ENCODE measurements at places on chromosomes 12 and 14. TPM values are rescaled to one million over a fixed set of nuclear protein-coding genes. Genes with fewer than 3 reads are reported as not detected.

CCDC85C gene
- 8.4 TPM for total RNA-seq

FGF6 gene
- total RNA-seq: not detected

DNA sequence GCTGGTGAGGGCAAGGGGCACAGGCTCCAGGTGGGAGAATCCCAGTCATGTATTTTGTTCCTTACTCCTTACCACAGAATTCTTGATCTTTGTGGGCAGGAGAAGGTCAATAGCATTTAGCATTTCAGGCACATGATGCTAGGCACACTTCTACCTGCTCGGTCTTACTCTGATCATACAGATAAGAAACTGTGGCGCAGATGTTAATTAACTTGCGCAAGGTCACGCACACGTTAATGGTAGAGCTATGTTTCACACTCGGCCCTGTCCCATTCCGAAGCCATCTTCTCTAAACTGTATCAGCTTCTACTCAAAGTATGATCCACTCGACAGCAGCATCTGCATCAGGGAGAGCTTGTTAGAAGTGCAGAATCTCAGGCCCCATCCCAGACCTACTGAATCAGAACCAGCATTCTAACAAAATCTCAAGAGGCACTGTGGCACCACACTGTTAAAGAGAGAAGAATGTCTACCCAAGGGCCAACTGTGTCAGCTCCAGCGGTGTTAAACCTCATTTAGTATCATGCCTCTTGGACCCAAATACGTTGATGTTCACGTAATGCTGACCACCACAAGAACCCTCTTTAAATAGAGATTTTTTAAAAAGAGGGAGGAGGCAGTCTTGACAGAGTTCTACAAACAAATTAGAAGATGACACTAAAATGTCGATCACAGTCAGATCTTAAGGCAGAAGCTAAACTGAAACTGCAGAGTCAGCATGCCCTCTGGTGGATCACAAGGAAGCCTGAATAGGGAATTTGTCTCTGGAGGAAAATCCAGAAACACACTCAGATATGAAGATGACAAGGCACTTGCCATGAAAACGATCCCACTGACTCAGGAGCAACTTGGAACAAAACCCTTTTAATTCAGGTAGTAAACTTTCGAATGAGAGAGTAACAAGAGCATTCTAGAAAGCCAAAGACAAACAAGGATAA lies 7.3 kb downstream of the STXBP6 start:
- DNase-seq: peak; percentile 42

DNA sequence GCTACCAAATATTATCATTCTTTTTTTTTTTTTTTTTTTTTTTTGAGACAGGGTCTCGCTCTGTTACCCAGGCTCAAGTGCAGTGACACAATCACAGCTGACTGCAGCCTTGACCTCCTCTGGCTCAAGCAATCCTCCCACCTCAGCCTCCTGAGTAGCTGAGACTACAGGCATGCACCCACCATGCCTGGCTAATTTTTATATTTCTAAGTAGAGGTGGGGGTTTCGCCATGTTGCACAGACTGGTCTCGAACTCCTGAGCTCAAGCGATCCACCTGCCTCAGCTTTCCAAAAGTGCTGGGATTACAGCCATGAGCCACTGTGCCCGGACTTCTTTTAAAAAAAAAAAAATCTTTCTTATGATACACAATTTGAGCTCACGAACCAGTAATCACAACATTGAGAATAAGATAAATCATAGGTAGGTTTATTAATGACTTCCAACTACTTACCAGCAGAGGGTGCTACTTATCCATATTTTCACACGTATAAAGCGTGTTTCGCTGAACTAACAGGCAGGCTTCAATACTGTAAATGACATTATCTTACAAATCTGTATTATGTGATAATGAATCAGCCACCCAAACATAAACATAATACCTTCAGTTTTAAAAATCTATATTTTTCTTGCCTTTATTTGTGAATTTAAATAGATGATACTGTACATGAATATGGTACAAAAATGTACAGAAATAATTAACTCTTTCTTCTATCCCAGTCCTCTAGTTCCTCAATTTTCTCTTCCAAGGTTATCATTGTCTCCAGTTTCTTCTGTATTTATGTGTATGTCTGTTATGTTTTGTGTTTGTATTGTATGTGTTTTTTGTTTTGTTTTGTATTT lies 42.5 kb upstream of the BCAT1 start:
- DNase-seq: peak; percentile 32

- no peak for DNase-seq
Measured at GRCh38 chr12:51971679-51972421, 20.4 kb downstream of the ACVR1B start.

GRCh38 chr14:104998801-104999200 lies 13.2 kb downstream of the CLBA1 start:
- DNase-seq: no peak

GRCh38 chr12:129863938-129864337 lies 39.9 kb downstream of the TMEM132D start:
- no peak for DNase-seq

DNA sequence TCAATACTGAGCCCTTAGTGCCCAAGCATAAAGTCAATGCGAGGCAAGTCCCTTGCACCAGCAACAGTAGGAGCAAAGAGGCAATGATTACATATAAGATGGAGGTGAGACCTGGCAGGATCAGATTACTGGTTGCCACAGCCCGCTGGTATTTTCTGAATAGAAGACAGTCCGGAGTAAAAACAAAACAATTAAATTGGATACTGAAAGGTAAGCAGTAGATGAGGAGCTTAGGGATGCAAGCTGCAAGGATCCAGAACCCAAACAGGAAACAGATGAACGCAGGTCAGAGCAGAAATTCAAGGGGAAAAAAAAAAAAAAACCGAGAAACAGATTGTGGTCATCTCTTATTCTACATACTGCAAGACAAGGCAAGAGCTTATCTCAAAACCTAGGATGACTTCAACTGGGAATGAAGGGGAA lies 119.6 kb downstream of the MED13L start:
- DNase-seq: no peak
